Stimulated activated CD4-positive, alpha-beta T cell treated with anti-CD3 and anti-CD28 coated beads, Interleukin-4, amount 100 ng/mL, for 48 hours (primary cell): ENCODE measurements at places on chromosomes 11 and 22.

DNA sequence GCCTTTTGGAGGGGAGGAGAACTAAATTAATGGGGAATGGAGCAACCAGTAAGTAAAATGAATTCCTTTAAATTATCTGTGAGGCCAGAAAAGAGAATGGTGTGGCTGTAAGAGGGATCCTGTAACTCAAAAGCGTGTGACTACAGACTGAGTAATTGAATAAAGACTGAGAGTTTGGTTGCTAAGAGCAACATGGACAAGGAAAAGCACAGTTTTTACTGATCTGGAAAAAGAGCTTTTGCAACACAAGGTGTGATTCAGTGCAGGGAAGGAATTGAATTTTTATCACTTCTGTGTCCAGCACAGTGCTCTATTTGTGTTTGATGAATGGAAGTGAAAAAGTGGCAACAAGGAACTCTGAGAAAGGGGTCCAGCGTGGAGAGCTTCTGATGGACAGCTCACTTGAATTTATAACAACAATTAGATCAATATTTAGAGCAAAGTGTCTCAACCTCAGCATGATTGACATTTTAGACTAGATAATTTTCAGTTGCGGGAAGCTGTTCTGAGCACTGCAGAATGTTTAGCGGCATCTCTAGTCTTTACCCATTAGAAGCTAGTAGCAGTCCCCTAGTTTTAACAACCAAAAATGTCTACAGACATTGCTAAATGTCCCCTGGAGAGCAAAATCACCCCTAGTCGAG, 202.8 kb upstream of the BDNF start:
- no peak for DNase-seq

GRCh38 chr11:102110761-102111010, 439 bp downstream of the YAP1 start:
- DNase-seq: no peak

DNA sequence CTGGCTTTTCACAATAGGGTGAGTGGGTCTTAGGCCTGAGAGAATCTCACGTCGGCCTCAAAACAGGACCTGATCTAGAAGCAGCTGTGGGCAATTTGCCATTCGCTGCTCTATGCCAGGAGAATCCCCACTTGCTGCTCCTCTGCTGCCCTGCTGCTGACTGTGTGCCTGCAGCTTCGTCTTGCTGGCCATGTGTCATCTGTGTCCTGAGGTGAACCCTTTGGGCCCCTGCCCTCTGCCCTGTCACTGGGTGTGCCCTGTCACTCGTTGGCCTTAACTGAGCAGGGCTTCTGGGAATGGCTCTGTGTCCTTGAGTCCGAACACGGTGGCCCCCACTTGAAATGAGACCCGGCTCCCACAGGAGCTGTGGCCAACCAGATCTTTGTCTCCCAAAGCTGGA, 6.2 kb downstream of the NAA40 start:
- no peak for DNase-seq

DNA sequence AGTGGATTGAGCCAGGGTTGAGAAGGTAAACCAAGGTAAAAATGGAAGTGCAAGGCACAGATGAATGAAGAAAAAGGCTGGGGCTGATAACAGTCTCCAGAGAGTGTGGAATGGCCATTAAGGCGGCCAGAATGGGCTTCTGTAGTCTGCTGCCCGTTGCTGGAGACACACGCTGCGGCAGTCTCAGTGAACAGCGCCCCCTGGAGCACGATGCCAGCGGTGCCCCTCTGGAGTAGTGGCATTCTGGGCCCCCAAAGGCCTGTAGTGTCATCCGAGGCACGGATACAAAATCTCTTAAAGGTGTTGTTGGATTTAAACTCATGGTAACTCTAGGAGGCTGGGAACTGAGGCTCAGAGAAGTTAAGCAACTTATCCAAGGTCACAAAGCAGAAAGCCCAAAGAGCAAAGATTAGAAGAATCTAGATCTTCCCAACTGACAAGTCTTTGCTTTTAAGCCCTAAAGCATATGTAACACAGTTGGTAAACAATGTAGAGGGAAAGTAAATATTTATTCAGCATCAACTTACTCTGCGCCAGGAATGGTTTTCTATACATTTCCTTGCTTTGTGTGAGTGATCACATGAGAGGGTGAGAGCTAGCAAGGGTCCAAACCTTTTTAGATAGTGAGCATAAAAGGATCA, 18.2 kb downstream of the KCNJ1 start:
- DNase-seq: peak; percentile 72

DNA sequence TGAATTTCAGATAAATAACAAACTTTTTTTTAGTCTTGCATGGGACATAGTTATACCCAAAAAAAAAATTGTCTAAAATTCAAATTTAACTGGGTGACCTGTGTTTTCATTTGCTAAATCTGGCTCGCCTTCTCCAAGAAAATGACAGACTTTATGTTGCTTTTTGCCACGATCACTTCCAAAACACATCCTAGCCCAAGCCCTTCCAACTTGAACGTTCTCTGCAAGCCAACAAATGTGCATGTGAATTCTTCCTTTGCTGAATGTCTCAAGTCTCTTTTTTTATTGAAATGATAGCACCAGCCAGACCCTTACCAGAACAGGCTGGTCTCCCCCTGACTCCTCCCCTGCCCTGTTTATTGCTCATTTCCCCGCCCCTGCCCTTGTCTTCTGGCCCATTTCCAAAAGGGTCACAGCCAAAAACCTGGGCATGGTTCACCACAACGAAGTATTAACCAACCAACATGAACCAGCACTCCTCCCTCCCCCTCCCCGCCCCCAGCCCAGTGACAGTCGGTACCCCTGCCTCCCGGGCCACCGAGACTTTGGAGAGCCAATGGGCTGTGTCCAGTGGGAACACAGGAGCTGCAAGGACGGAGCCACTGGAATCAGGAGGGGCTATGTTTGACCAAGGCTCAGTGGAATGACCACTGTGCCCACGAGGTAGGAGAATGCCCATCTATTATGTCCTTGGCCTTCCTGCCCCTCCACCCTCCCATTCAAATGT, 63.2 kb downstream of the BTG4 start:
- no peak for DNase-seq
